Body of pancreas (tissue), 4 donors: ENCODE measurements at places on chromosomes 7 and 10. TPM values are rescaled to one million over a fixed set of nuclear protein-coding genes. Genes with fewer than 3 reads are reported as not detected.

Gene GARS1
- total RNA-seq = 70.9 TPM

Gene EPO
- 2.6 TPM for total RNA-seq

Gene ANK3
- total RNA-seq = 41.0 TPM

DNA sequence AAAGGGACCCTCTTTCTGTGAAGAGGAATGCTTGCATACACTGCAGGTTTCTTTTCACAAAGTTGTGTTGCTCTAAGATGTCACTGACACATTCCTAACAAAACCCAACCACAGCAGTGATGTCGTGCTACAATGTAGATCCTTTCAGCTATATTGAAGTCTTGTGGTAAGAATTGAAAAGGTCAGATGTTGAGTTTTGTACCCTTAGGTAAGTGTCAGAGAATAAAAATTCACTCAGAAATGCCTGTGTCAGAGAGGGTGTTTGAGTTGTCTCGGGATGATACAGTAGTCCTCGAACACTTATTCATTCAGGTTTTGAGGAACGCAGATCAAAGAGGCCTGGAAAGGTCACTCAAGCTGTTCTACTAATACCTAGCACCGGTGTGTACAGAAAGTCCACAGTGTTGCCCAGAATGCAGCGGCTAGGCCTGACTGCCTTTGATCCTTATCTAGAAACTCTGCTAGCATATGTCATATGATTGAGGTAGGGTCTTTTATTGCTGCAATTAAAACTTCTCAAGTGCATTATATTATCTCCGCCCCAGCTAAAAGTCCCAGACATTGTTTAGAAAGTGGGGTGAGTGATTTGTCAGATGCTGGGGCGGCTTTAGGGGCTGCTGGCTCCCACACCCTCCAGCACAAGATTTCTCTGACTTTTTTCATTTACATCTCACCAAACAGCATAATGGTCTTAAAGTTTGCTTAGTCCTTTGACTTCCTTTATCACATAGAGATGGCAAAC lies 26.0 kb downstream of the RNF32 start:
- no peak for DNase-seq

DNA sequence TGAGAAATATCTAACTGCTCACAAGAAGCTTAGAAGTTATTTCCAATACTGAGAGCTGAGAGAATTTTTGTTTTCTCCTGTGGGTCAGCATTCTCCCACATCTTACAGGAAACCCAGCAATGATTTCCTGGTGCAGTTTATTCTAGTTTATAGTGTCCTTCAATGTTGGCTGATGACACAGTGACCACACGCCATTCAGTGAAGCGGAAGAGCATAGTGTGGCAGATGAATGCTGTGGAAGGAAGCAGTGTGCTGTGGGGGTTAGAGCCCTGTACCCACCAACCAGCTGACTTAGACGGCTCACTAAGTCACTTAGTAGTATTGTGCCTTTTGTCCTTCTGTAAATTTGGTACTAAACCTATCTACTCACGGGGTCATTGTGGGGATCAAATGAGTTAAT lies 1.4 kb upstream of the TMEM26 start:
- DNase-seq = no peak

- no peak for DNase-seq
Measured at GRCh38 chr10:132368881-132369635, 27.9 kb upstream of the PWWP2B start.

DNA sequence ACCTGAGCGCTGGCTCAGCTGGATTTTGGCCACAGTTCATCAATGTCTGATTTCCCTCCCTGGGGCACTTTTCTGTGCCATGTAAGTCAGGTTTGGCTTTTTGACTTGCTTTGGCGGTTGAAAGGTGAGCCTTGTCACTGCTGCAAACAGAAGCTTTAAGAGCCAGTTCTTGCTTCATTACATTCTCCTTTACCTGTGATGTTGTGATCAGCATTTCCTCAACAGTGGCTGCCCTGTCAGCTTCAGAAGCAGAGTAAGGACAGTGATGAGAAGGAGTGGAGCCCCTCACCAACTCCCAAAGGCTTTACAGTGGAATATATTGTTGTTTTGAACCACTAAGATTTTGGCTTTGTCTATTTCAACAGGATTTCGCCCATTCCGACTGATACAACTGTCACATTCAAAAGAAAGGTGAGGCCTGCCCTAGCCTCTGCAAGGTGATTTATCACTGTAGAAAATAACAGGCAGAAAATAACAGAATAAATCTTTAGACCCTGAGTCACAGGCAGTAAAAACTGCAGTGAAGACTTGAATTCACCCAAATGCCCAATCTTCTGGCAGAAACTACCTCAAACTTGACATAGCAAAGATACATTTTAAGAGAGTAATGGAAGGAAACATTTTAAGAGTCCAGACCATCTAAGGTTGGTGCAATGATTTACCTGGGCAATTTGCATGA lies 13.3 kb upstream of the DKK1 start:
- DNase-seq = no peak

DNA sequence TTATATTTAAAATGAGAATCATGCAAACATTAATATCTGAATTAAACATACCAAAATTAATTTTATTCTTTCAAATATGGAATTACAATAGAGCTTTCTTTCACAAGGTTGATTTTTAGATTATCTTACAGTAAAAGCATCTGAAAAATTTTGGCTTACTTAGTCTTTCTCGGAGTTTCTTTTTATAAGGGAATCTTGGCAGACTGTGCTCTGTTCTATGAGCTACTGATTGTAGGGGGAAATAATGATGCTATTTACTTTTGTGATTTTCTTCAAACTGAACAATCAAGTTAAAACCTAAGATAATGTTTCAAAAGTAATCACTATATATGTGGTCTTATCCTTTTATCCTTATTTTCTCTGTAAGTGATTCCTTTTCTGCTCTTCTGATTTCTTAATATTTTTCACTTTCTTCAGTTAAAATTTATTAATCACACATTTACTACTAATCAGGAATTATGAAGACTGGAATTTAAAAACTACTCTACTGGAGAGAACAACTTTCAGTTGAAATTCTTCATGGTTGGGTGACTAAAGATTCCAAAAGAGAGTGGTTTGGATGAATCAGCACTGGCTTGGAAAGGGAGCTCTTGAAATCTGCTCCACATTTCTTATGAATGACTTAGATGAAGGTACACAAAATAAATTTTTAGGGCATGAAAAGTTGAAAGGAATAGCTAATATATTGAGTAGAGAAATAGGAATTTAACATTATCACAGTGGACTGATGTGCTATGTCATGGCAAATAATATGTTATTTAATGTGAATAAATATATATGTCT lies 103.9 kb downstream of the PPP1R9A start:
- DNase-seq = no peak
